Activated CD8-positive, alpha-beta memory T cell treated with anti-CD3 and anti-CD28 coated beads for 24 hours (primary cell): ENCODE measurements at places on chromosomes 11 and 22.

- no peak for DNase-seq
Measured at GRCh38 chr22:37552524-37553163, 7.6 kb upstream of the CDC42EP1 start.

GRCh38 chr11:121757480-121758125, 304.8 kb upstream of the SORL1-AS1 start:
- DNase-seq, result no peak

GRCh38 chr22:30361916-30362650, 5.3 kb downstream of the CCDC157 start:
- DNase-seq, result no peak

- DNase-seq, result peak; percentile 98
Measured at GRCh38 chr22:44735518-44736428, 16.6 kb upstream of the ARHGAP8 start.

- no peak for DNase-seq
Measured at GRCh38 chr22:38924347-38924952, 33.0 kb upstream of the APOBEC3A start.

GRCh38 chr11:84022201-84022600, 736.0 kb upstream of the CCDC90B start:
- no peak for DNase-seq

- no peak for DNase-seq
Measured at GRCh38 chr11:94557421-94557820, 9.7 kb upstream of the PIWIL4 start.

GRCh38 chr22:45240104-45240809, 437 bp downstream of the KIAA0930 start:
- DNase-seq, result peak; percentile 79

DNA sequence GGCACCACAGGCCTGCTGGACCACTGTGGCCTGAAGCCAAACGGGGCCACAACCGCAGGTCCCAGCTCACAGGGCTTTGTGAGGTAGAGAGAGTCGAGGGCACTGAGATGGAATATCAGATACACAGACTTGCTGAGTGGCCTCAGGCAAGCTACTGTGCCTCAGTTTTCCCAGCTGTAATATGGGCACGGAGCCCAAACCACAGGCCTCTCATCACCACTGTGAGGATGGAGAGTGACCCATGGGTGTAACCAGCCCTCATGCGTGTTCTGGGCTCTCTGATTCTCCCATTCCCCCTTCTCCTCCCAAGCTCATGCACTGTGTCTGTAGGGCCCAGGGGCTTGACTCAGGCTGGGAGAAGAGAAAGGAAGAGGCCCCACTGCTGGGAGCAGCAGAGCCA, 4.2 kb downstream of the UNC93B1 start:
- DNase-seq, result no peak

DNA sequence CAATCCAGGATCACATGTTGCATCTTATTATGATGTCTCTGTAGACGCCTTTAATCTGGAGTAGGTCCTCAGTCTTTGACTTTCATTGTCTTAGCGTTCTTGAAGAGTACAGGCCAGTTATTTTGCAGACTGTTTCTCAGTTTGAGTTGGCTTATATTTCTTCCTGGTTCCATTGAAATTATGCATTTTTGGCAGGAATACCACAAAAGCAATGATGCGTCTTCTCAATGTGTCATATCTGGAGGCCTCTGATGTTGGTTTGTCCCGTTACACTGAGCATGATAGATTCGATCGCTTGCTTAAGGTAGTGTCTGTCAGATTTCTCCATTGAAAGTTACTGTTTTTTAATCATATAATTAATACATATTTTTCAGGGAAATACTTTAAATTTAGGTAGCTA, 30.6 kb downstream of the TECTA start:
- DNase-seq, result no peak

DNA sequence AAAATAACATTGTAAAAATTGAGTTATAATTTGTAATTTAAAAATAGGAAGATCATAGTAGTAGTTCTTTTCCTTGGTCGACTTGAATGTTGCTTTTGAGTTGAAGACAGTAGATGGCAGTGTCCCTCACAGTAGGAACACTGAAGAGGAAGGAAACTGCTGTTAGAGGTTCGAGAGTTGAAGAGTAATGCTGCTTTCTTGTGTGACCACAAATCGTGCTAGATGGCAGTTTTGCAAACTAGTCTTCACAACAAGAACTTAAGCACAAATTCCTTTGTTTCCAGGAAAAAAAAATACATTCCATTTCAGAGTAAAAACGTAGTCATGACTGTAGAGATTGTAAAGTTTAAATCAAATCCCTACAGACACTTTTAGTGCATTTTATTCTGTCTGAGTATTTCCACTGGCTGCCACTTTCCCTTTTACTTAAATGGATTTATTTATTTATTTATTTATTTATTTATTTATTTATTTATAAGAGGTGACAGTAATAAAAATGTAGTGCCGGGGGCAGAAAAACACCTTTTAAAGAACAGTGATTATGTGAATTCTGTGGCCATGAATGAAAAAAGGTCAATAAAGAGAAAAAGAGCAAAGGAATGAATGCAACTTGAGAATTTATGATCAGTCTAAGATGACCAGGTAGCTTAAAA, 54.6 kb downstream of the SPECC1L start:
- no peak for DNase-seq

GRCh38 chr22:42964994-42965699, 49.8 kb downstream of the PACSIN2 start:
- DNase-seq, result peak; percentile 64

DNA sequence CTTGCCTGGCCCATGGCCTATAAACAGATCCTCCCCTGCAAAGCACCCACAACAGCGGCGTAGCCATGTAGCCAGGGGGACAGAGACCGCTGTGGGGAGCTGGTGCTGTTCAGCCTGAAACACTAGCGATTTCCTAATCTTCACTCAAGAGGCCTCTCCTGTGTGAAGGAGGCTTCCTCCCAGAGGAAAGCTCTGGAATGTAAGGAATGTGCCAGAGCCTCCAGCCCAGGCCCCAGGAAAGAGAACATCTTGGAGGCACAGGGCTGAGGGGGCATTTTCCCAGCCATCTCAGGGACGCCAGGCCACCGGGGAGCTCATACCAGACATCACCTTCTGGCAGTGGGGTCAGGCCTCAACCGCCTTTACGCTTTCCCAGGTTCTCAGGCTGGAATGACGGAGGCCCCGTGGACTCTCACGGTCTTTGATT, 24.0 kb downstream of the MIAT start:
- DNase-seq, result no peak

DNA sequence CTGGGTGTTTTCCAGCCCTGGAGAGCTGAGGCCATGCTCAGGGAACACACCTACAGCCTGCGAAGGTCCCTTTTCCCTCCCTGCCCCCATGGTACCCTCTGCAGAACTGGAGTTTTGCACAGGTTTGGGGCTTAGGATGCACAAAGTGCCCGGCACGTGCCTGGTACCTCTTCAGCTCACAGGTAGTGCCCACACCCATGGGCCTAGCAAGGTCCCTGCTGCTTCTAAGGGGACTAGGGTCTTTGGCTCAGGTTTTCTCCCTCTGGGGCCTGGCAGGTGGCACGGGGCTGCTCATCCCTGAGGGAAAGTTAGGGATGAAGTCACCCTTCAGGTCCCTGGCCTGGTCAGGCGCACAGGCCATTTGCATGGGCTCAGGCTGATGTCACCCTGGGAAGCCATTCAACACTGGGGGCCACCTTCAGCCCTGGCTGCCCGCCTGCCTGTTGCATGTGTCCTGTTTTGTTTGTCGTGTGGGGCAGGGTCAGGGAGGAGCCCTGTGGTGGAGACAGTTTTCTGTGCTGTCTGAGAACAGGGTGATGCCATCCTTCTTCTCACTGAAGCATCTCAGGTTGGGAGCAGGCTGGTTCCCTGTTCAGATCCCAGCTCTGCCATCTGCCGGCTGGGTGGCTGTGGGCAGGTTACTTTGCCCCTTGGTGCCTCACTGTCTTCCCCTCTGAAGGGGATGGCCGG, 68.3 kb upstream of the CRYBB3 start:
- DNase-seq, result no peak

DNA sequence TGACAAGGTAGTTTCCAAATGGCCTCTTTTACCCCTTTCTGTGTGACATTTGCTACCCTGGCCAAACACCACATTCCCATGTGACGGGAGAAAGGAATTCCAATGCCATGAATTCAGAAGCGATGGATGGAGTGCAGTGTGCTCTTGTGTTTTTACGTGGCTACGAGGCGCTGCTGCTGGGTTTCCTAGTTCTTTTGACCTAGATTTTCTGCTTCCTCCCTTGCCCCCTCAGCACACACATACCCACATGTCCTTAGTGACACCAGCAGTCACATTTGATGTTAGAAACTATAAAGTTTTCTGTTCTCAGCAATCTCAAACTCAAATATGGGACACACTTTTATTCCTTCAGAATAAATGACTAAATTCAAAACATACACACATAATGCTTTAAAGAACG, 7.8 kb upstream of the TMA7B start:
- no peak for DNase-seq

DNA sequence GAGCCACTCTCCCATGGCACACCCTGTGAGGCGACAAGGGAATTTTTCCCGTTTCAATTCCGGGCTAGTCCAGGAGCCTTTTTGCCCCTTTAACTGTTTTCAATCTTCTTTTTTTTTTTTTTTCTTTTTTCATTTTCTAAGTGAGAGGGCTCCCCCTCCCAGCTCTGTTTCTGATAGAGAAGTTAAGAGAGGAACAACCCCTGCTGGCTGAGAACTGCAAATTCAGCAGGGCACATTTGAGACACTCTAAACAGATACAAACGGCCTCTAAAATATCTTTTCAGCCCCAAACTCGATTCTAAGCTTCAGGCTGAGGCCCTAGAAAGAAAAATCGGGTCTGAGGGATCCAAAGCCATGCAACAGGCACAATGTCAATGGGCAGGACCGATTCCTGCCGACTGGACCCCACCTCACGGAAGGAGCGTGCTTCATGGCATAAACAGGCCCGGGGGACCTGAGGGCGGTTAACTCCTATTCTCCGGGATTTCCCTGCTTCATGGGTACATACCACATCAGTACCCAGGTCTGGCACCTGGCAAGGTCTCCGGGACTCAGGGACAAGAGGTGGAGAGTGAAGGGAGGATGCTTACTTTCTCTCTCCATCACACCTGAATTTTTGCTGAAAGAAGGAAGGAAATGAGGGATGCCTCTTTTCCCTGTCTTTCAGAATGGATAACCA, 627.5 kb downstream of the BUD13 start:
- no peak for DNase-seq

GRCh38 chr11:83678831-83679584, 392.8 kb upstream of the CCDC90B start:
- no peak for DNase-seq

DNA sequence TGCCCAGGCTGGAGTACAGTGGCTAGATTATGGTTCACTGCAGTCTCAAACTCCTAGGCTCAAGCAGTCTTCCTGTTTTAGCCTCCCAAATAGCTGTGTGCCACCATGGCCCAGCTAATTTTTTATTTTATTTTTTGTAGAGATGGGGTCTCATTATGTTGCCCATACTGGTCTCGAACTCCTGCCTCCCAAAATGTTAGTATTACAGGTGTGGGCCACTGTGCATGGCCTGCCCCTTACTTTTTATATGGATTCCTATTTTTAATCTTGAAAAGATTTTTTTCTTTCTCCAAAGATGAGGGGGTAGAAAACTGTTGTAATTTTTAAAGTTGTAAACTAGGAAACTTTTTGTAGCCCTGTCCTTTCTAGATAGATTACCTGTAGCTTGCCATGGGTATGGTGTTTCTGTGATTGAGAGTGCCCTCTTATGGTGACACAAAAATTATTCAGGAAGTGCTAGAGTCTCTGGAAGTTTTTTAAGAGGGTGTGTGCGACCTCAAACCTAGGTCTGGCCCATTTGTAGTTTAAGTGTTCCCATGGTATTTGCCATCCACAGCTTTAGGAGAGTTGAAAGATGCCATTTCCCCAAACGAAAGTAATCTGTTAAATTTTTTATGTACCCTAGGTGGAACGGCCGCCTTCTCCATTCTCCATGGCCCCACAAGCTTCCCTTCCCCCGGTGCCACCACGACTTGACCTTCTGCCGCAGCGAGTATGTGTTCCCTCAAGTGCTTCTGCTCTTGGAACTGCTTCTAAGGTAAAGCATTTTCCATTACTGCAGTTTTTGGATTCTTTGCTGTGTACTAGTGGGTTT, 32.4 kb downstream of the MCAM start:
- DNase-seq, result no peak

GRCh38 chr11:119166368-119167076, 2.0 kb upstream of the NLRX1 start:
- DNase-seq, result no peak

DNA sequence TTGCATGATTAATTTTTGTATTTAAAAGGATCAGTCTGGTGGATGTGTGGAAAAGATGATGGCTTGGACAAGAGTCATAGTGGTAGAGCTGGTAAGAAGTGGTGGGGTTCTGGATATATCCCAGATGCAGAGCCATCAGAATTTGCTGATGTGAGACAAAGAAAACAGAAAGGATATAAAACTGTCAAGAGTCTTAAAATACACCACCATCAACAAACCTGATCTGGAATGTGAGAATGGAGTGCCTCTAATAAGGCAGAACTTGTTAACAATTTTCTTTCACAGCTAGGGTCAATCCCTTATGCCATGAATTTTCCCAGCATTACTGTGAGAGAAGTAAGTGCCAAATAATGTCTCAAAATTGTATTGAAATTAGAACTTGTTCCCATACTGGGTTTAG, 215.4 kb downstream of the METTL15 start:
- DNase-seq, result no peak

- peak; percentile 73 for DNase-seq
Measured at GRCh38 chr11:13962562-13963168, at the start of gene SPON1. TSS of gene SPON1 (plus strand) at chr11:13962723. CDS start at chr11:13962905, 182 bp downstream.

DNA sequence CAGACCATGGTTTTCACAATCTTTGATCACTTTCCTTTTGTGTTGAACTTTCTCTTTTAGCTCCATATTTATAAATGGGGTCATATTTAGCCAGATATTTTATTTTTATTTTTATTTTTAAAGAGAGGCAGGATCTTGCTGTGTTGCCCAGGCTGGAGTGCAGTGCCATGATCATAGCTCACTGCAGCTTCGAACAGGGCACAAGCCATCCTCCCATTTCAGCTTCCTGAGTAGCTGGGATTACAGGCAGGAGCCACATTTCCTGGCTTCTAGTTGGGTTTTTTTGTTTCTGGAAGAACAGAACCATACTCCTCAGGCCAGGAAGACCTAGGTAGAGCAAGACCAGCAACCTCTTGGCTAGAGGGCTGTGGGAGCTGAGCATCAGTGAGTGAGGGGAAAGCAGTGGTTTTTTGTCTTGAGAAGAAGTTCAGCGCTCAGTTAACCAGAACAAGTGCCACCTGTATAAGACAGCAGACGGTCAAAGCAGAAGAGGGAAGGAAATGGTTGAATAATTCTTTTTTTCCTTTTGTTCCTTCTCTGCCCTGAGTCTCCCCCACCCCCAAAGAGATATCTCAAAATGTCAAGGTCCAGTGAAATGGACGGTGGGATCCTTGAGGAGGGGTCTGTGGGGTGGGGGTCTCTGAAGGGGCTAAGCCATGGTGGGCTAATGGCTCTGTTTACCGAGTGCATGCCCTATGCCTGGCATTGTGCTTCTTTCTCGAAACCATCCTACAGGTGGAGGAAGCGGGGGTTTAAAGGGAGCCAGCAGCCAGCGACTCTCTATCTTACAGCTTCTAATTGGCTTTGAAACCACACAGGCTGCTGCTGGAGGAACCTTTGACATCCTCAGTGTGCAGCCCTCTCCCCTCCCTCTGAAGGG, 63.0 kb downstream of the PTPRJ start:
- no peak for DNase-seq
